Stimulated activated CD8-positive, alpha-beta memory T cell treated with anti-CD3 and anti-CD28 coated beads, Interleukin-7, amount 100 ng/mL, for 1 hour (primary cell): ENCODE measurements at places on chromosomes 1 and 21.

DNA sequence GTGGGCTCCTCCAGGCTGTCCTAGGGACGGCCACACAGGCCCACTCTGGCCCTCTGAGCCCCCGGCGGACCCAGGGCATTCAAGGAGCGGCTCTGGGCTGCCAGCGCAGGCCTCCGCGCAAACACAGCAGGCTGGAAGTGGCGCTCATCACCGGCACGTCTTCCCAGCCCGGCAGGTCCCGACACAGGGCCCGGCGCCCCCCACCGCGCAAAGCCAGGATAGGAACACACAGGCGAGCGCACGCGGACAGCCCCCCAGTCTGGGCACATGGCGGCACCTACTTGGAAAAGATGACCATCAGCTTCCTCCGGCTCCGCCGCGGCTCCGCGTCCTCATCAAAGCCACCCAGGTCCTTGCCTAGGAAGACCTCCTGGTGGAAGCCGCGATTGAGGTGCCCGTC lies 3.6 kb downstream of the SDF4 start:
- no peak for DNase-seq

GRCh38 chr1:205565799-205566198 lies 61.3 kb downstream of the CDK18 start:
- no peak for DNase-seq

DNA sequence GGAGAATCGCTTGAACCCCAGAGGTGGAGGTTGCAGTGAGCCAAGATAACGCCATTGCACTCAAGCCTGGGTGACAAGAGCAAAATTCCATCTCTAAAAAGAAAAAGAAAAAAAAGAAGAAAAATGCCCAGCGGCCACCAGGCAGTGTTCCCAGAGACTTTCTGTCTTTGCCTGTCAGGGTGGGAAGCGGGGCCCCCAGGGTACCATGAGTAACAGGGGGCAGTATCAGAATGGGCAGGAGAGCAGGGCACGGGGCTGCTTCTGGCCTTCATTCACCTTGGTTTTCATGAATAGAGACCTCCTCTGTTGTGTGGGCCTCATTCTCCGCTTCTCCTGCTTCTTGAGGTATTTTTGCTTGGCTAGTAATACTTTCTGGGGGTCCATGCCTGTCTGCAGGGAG lies 20.4 kb downstream of the SLC26A9 start:
- DNase-seq, result no peak

DNA sequence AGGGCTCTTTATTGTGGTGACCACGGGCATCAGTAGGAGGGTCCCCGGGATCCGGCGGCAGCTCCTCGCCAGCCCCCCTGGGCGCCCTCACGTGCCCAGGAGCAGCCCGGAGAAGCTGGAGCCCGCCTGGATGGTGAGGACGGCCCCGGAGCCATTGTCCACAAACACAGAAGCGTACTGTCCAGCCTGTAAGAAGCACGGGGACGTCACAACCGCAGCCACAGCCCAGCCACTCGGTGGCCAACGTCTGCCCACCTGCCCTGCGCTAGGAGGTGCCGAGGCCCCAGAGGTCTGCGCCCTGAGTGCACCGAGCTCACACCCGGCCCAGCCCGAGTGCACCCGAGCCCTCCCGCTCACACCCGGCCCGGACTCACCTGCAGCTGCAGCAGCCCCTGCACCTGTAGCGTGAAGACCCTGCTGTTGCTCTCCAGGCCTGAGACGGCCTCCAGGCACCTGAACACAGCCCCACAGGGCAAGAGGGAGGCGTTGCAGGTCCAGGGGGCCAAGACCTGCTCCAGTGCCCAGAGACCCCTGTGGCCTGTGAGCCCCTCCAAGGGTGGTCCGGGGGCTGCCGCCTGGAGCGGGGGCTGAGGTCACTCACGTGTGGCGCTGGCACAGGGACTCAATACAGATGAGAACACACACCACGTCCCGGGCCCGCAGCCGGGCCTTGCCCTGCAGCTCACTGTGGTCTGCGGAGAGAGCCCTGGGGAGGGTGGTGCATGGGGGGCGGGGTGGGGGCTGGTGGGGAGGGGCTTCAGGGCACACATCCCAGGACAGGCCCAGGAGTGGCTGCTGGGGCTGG lies 3.9 kb downstream of the C1QTNF12 start:
- DNase-seq, result no peak

- DNase-seq, result no peak
Measured at GRCh38 chr1:60463146-60463545, 389.6 kb upstream of the C1orf87 start.

DNA sequence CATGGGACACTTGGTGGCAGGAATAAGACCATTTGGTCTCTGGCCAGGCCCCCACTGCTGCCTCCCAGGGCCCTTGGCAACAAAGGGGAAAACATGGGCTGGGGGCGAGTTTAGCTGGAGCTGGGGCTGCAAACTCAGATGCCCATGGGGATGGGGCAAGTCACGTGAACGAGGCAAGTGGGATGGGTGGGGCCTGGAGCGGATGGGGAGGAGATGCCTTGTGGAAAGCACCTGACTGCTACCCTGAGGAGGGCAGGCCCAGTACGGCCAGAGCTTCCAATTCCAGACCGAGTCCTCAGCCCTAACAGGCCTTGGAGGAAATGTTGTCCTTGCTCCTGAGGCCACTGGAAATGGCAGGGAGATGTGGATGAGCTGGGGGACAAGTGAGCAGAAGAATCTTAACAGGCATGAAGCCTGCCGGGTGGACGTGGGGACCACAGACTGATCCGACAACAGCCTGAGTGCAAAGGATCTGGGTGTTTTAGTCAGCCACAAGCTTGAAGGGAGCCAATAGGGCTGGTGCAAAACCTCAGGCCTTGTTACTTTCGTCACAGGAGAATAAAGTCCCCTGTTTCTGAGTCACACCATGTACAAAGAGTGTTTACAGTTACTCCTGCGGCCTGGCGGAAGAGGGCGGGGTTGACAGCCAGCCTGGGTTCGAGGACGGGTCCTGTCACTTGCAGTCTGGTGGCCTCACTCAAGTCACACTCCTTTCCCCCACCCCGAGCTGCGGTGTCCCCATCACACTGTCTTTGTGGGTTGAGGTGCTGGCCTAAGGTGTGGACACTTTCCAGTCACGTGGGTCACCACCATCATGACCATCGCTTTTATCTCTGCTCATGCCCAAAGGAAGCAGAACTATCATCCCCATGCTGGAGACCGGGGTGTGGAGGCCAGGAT lies 19.1 kb downstream of the RUNX3 start:
- DNase-seq, result peak; percentile 66

DNA sequence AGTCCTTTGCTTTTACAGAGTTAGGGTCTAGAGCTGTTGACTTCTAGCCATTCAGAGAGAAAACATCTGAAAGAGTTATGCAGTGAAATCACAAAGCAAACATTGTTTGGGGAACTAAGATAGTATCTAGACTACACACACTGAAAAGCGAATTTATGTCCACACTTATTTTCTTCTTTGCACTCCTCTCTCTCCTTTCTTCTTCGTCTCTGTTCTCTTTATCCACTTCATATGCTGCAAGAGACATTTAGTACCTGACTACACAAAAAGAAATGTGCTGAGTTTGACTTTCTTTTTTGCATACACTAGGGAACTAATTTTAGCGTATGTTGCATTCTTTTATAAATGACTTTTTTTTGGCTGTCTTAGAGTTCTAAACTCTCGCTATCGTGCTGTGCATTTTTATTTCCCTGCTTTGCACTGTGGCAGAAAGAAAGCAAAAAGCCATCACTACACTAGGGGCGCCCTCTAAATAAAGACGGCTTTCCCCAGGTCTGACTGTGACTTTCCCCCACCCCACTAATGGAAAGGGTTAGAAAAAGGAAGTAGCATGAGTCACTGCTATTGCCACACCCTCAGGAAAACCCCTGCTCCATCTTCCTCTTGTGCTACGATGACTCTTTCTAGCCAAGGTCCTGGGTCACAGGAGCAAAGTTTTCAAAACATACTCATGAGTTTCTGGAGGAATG lies 65.7 kb downstream of the MAP3K7CL start:
- DNase-seq, result peak; percentile 4

DNA sequence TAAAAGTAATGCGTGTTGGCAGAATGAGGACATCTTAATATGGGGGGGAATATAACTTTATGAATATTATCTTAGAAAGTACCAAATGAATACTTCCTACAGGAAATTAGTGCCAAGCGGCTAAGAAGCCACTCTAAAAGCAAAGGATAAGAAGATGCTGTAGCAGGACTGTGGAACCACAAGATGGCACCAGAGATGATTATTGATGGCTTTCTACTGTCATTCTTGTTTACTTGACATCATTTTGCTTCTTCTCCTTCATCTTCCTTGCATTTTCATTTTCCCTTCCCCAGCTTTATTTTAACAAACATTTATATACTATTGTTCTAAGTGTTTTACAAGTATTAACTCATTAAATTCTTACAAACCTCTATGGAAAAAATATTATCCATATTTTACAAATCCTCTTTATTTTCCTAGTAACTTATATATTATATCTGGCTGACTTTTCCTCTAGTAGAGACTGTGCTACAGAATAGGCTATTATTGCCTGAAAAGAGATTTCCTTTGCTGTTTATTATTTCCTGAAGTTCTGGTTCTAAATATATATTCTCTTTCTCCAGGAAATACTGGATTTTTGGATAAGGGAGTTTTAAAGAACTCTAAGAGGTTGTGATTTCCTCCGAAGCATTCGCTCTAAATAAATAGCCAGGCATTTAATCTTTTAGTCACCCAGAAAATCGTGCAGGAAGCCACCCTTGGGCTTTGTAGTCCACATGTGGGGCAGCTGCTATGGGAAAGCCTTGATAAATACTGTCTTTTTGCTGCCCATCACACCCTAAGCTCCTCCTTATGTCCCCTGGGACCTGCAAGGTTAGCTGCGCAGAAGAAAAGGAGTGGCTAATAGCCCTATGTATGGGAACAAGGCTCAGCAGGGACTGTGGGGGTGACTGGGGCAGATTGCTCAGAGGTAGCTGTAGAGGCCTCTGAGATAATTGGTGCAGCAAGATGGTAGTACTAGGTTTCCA lies 69.8 kb downstream of the TPR start:
- no peak for DNase-seq

- DNase-seq, result no peak
Measured at GRCh38 chr1:90114521-90115141, 119.7 kb downstream of the ZNF326 start.

GRCh38 chr21:34969423-34970166 lies 79.5 kb downstream of the RUNX1 start:
- no peak for DNase-seq

DNA sequence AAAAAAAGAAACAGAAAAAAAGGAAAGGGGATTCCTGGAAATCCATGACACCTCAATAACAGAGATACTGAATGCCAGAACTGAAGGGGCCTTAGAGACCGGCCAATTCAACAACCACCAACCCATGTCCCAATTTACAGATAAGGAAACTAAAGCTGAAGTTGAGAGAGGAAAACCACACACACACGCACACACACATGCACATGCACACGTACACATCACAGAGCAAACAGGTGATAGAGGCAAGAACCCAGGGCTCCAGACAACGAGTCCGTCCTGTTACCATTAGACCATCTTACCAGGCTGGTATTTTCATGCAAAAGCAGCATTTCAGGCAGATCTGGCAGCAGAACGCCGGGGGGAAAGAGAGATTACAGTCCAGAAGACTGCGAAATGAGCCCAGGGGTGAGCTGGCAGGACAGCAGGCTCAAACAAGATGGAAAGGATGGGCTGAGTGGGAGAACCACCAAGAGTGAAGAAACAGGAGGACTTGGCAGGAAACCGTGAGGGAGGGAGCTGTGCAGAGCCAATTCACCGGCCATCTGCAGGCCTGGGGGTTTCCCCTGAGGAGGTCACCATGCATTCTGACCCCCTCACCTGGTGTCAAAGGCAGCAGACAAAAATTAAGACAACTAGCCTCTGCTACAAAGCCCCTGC lies 43.5 kb downstream of the PAFAH2 start:
- no peak for DNase-seq

- DNase-seq, result no peak
Measured at GRCh38 chr1:48246727-48247126, 24.2 kb downstream of the SLC5A9 start.

GRCh38 chr21:46058431-46059145 lies 39.3 kb upstream of the COL6A2 start:
- no peak for DNase-seq

DNA sequence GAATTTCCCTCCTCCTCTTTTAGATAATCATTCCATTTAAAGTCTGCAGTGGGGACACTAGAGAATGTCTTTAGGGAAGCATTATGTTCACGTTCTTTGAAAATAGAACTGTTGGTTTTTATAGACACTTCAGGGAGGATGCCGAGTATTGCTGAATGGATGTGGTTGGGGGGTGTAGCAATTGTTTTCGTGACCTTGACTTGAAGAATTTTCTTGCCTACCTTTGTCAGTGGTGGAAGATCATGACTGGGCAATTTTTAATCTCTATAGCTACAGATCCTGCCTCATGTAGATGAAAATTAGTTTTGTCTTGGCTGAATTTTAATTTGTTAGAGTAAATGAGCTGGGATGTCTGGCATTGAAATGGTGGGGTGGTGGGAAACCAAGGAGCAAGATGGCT lies 3.8 kb downstream of the SMG7 start:
- DNase-seq, result no peak

- no peak for DNase-seq
Measured at GRCh38 chr1:9294405-9294773, 1.7 kb downstream of the SPSB1 start.

GRCh38 chr1:82762829-82763532 lies 962.2 kb downstream of the ADGRL2 start:
- DNase-seq, result no peak

DNA sequence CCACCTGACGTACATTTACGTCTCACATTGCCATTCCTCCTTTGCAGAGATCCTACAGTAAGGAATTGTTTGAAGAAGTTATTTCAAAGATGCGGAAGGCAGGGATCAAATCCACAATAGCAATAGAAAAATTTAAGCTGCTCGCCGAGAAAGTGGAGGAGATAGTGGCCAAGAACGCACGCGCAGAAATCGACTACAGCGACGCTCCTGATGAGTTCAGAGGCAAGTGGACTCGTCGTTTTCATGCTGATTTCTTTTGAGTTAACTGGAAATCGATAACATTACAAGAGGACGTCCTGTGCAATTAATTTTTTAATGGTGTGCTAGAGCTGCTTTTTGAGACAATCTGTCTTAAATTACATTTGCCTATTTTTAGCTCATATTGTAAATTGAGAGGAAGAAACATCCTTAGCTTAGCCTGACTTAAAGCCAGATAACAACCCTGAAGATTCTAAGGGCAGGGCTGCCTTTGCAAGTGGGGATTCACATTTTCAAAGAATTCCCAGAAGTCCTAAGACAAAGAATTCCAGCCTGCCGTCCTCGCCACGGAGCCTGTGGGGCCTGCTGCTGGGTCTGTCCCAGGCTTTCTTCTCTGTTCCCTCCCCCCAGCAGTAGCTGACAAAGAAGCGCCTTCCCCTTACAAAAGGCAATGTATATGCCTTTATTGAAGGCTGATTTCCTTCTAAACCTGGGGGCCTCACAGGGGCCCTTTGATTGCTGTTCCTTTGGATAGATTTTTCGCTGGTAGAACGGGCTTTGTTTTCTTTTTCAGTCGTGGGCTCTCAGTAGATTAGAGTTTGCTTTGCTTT lies 31.6 kb upstream of the KIF1B start:
- DNase-seq, result no peak

- DNase-seq, result no peak
Measured at GRCh38 chr1:154186852-154187501, 4.9 kb downstream of the TPM3 start.

- no peak for DNase-seq
Measured at GRCh38 chr1:89884718-89885596, 64.1 kb downstream of the LRRC8D start.

GRCh38 chr1:199696225-199696624 lies 331.3 kb upstream of the NR5A2 start:
- no peak for DNase-seq

GRCh38 chr1:212286556-212287131 lies 1.4 kb downstream of the PPP2R5A start:
- DNase-seq, result no peak
